ENCODE measurements at places on chromosomes 16 and 17. TPM values are rescaled to one million over a fixed set of nuclear protein-coding genes. Genes with fewer than 3 reads are reported as not detected.

Gene AATK
- total RNA-seq: not detected

Gene SLC5A10
- total RNA-seq: not detected

Gene TEX14
- total RNA-seq: 0.55 TPM

Gene TRAF7
- 57.4 TPM for total RNA-seq

Gene TPPP3
- not detected for total RNA-seq

Gene CD300LF
- total RNA-seq: not detected

Gene TM4SF5
- total RNA-seq: not detected

Gene TSNAXIP1
- 0.35 TPM for total RNA-seq
